ENCODE measurements at places on chromosomes 11 and 22.
A peak's percentile ranks its signal among the peaks of the same experiment; 100 is the strongest.

DNA sequence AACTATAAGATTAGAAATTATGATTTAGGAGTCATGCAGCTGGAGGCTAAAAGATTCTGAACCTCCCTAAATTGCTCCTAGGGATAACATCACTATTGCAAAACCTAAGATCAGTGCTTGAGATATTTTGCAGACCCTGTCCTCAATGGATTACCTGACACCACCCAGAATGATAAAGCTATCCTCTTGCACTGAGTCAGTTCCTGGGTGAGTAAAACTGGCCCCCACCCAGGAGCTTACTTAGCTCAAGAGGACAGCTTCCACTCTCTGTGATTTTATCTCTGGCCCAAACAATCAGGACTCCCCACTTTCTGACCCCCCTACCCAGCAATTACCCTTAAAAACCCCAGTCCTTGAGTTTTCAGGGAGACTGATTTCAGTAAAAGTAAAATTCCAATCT lies 2074.4 kb upstream of the RAG2 start:
- no peak for DNase-seq

- no peak for DNase-seq
Observed at GRCh38 chr11:69515271-69516245, 34.1 kb downstream of the LINC01488 start.

- DNase-seq = peak; percentile 77
Observed at GRCh38 chr11:69721745-69722144, 17.9 kb upstream of the FGF19 start.

- DNase-seq = no peak
Observed at GRCh38 chr11:114354076-114354475, 46.2 kb downstream of the C11orf71 start.

- DNase-seq = no peak
Observed at GRCh38 chr11:31617246-31617645, 107.7 kb downstream of the ELP4 start.

- DNase-seq = peak; percentile 22
Observed at GRCh38 chr22:42022162-42022847, 23.7 kb downstream of the WBP2NL start.

DNA sequence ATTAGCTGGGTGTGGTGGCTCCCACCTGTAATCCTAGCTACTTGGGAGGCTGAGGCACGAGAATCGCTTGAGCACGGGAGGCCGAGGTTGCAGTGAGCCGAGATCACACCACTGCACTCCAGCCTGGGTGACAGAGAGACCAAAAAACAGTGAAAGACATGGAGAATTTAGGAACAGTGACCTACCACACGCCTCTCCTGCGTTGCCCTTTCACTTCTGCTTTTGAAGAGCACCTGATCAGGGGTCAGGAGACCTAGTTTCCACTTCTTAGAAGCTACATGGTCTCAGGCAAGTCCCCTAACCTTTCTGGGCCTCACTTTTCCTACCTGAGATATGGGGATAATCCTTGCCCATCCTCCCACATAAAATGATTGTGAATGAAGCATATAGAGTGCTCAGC lies 12.2 kb downstream of the SLC35C1 start:
- DNase-seq = no peak

- no peak for DNase-seq
Observed at GRCh38 chr22:36660931-36661330, 42.6 kb downstream of the CACNG2 start.

- DNase-seq = peak; percentile 47
Observed at GRCh38 chr11:129960216-129961214, 42.1 kb downstream of the PRDM10 start.

DNA sequence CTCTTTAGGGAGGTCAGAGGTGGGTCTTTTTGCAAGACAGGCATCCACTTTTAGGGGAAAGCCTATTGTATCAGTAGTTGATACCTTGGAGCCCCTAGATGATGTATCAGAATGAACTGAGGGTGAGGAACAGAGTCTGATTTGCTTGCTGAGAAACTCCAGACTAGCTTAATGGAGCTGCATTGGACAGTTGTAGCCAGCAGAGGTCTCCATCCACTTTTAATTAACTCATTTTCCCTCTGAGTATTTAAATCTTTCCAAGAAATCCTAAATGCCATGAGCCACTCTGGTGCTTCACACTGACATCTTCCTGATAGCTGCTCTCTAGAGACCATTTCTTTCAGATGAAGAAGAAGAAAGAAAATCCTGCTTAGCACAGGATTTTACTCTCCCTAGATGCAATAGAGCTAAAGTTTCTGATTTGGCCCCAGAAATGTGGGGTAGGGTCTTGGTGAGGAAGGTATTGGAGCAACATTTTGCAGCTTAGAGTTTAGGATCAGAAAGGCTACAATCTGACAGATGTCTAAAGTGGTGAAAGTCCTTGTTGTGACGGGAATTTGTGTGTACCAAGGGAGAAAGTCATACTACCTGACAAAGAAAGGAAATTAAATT lies 38.0 kb downstream of the EXT2 start:
- DNase-seq = peak; percentile 59

GRCh38 chr11:95344932-95345642 lies 114.1 kb upstream of the SESN3 start:
- no peak for DNase-seq

GRCh38 chr22:20429254-20430100 lies 8.1 kb downstream of the SCARF2 start:
- peak; percentile 66 for DNase-seq

GRCh38 chr22:19359554-19360299 lies 68.2 kb upstream of the CLTCL1 start:
- no peak for DNase-seq

- DNase-seq = peak; percentile 45
Observed at GRCh38 chr11:64877390-64878222, 815 bp downstream of the EHD1 start.

DNA sequence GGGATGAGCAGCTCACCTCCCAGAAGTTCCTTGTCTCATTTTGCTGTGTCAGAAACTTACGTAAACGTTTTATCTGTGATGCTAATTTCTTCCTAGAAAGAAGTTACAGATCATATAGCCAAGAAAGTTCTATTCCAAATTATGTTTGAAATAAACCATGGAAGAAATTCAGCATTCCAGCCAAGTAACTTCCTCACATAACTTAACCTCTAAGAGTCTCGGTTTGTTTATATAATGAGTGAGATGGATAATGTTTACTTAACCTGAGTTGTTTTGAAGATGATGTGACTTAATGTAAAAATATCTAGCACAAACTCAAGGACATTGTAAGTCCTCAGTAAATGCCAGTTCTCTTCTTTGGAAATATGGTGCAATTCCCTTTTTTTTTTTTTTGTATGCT lies 8.9 kb upstream of the MUC15 start:
- peak; percentile 35 for DNase-seq

GRCh38 chr11:65189191-65189590 lies 7.5 kb downstream of the CAPN1 start:
- no peak for DNase-seq

- DNase-seq = no peak
Observed at GRCh38 chr11:88320149-88320559, 17.4 kb downstream of the CTSC start.

DNA sequence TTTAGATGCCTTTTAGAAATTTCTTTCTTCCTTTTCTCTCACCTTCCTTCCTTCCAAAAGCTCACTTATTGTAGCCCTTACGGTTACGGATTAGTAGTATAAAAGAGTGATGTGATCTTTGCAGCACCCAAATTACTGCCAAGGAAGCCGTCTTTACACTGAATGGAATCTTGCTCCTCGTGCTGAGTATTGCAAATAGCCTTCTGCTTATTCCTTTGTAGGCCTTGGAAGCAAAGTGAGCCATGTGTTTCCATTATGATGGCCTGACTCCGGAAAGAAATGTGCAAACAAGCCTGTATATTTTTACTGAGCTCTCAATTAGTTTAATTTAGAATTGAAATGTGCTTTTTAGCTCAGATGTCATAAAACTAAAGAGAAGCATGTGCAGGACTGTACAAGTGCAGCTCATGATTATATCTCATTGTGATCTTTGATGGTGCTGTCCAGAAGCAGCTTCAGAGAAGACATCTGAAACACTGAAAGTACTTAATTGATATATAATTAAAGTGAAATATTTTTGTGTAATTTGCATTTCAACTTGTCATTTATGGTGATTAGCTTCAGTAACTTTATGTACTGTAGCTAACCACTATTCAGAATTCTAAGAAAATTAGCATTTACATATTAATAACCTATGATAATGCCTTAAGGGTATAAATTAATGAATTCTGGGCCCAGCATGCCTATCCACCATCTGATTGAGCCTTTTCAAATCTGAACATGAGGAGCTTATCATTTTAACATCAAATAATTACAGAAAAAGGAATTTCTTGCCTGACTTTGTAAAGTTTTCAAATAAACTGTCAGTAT lies 129.3 kb downstream of the GRIA4 start:
- DNase-seq = no peak

- DNase-seq = no peak
Observed at GRCh38 chr11:109783014-109783413, 310.2 kb upstream of the ZC3H12C start.

GRCh38 chr22:41271787-41272186 lies 14.2 kb downstream of the RANGAP1 start:
- no peak for DNase-seq

DNA sequence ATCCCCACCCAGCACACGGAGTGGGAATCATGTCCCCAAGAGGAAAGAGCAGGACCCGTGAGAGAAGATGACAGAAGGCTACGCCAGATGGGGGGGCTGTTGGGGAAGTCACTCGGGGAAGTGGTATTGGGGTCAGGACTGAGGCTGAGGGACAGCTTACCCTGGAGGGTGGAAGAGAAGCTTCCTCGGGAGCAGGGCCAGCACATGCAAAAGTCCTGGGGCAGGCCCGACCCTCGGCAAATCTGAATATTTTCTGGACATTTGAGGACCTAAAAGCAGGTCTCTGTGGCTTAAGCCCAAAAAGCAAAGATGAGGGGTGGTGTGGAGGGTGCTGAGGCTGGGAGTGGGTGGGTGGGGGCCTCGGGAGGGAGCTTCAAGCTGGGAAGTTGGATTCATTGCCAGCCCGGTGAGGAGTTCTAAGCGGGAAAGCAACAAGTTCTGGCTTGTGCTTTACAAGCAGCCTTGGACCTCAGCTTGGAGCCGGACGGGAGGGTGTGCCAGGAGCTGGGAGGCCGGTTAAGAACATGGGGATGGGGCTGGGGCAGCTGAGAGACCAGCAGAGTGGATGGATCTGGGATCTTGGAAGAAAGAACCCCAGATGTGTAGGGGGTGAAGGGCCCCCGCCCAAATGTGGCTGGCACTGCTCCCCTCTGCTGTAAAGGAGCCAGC lies 34.9 kb downstream of the GRAMD4 start:
- no peak for DNase-seq

DNA sequence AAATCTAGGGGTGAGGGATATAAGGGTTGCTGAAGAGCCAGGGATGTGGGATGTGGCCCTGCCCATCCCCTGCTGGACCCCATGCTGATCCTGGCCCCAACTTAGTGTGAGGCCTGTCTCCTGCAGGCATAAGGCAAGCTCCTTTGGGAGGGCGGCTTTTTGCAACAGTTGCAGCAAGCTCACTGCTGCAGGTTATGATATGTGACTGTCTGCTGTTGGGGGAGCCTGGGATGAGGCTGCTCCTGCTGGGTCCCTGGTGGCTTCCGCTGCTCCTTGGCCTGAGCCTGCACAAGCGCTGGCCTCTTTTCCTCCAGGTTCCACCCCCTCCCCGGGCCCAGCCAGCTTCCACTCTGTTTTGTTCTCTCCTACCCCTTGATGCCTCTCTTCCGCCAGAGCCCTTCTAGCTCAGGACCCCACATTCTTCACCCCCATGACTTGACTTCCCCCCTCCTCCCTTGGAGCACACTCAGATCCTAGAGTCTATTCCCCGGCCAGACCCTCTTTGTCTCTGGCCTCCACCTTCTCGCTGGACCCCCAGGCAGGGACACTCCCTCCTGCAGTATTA lies 35.0 kb upstream of the SYT13 start:
- no peak for DNase-seq

- DNase-seq = no peak
Observed at GRCh38 chr11:10107497-10107896, 186.5 kb downstream of the SBF2 start.
